SK-N-MC (cell line): ENCODE measurements at places on chromosomes 2 and 18.

GRCh38 chr18:7848054-7848412 is 280.9 kb downstream of the PTPRM start:
- no peak for DNase-seq

DNA sequence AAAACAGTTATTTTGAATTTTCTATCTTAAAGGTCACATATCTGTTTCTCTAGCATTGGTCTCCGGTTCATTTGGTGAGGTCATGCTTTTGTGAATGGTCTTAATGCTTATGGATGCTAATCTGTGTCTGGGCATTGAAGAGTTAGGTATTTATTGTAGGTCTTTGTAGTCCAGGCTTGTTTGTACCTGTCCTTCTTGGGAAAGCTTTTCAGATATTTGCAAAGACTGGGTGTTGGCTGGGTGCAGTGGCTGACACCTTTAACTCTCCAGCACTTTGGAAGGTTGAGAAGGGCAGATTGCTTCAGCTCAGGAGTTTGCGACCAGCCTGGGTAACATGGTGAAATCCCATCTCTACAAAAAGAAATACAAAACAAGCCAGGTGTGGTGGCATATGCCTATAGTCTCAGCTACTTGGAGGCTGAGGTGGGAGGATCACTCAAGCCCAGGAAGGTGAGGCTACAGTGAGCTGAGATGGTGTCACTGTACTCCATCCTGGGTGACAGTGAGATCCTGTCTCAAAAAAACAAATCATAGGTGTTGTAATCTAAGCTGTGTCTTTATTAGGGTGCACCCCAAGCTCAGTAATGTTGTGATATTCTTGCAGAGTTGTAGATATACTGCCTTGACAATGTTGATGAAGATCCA is 82.3 kb downstream of the FAM117B start:
- no peak for DNase-seq

GRCh38 chr2:105140240-105140568 is 101.3 kb upstream of the GPR45 start:
- DNase-seq, result no peak

DNA sequence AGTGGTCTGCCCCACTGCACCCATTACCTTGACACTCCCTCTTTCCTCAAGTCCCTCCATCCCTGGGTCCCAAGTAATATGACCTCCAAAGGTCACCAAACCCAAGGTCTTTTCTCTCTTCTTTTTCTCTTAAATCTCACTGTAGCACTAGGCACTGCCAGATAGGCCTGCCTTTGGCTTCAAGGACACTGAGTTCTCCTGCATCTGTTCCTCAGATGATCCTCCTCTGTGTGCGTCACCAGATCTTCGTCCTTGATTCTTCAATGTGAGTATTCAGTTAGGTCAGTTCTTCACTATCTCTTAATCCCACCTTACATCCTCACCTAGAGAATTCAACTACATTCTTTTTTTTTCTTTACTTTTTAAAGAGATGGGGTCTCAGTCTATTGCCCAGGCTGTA is 249.2 kb downstream of the NBAS start:
- DNase-seq, result no peak

- DNase-seq, result no peak
Measured at GRCh38 chr18:25457601-25458000, 105.6 kb upstream of the ZNF521 start.

DNA sequence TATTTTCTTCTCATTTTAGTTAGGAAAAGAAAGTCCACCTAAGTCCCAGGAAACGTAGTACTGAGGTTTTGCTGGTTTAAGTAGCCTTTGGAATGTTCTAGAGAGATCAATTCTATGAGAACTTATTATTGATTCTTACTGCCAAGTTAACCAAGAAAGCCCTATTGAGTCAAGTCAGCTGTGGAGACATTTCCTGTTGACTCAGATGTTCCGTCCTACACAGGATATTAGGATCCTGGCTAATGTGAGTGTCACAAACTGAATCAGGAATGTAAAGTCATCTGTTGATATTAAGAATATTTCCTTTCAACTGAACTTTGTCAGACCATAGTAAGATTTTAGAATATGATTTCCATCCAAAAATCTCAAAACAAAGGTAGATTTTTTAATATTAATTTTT is 654.3 kb downstream of the LRRTM4 start:
- DNase-seq, result peak; percentile 32

- no peak for DNase-seq
Measured at GRCh38 chr2:181546086-181546485, 88.9 kb downstream of the ITGA4 start.

- no peak for DNase-seq
Measured at GRCh38 chr2:29724282-29724681, 197.1 kb downstream of the ALK start.

DNA sequence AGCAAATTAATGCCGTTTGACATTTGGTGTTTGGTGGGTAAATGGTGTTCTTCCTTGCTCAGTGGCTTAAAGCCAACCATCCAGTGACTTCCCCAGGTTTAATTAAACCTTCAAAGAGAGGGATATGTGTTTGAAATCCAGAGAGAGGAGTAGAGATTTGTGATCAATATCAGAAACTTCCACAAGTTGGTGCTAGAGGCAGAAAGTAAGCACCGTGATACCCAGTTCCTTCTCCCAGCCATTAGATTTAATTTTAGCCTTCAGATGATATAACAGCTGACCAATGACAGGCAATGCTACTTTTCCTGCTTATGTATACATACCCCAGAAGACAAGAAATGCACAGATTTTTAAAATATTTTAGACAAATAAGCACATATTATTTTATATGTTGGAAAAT is 398.5 kb downstream of the CDH2 start:
- DNase-seq, result no peak

DNA sequence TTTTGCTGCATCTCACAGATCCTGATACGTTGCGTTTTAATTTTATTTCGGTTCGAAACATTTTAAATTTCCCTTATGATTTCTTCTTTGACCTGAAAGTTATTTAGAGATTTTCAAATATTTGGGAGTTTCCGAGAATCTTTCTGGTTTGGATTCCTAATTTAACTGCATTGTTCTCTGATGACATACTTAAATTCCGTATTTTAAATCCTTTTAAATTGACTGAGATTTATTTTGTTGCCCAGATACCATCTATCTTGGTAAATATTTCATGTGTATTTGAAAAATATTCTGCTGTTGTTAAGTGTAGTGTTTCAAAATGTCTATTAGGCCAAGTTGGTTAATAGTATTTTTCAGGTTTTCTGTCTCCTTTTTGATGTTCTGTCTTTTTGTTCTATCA is 37.7 kb downstream of the MROH2A start:
- DNase-seq, result no peak

GRCh38 chr2:46284260-46284659 is 12.9 kb upstream of the EPAS1 start:
- DNase-seq, result no peak

- no peak for DNase-seq
Measured at GRCh38 chr2:199490049-199490448, 32.3 kb upstream of the SATB2 start.

- DNase-seq, result peak; percentile 50
Measured at GRCh38 chr2:27303093-27304025, 4.9 kb downstream of the UCN start.

GRCh38 chr18:49731860-49732311 is 81.4 kb downstream of the ACAA2 start:
- no peak for DNase-seq

DNA sequence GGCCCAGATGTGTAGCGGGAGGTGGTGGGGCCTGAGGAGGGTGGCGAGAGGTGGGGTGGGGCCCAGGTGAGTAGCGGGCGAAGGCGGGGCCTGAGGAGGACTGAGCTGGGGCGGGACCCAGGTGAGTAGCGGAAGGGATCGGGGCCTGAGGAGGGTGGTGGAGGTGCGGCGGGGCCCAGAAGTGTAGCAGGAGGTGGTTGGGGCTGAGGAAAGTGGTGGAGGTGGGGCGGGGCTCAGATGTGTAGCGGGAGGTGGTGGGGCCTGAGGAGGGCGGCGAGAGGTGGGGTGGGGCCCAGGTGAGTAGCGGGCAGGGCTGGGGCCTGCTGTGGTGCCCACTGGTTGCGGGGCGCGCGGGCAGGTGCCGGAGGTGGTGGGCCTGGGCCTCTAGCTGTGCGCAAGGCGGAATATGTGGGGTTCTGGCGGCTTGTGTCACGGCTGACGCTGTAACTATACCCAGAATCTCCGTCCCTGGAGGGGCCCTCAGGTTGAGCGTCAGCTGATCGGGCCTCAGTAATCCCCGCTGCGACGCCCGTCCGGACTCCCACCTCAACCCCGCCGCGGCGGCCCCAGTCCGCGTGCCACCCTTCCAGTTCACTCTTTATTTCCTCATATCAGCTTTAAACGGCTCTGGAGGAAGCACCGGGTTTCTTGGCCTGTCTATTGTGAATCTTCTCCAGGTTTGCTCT is 866 bp upstream of the SF3B6 start:
- DNase-seq, result no peak

GRCh38 chr2:118510807-118511206 is 336.6 kb downstream of the EN1 start:
- no peak for DNase-seq

- no peak for DNase-seq
Measured at GRCh38 chr18:46028536-46028891, 43.5 kb downstream of the PSTPIP2 start.

DNA sequence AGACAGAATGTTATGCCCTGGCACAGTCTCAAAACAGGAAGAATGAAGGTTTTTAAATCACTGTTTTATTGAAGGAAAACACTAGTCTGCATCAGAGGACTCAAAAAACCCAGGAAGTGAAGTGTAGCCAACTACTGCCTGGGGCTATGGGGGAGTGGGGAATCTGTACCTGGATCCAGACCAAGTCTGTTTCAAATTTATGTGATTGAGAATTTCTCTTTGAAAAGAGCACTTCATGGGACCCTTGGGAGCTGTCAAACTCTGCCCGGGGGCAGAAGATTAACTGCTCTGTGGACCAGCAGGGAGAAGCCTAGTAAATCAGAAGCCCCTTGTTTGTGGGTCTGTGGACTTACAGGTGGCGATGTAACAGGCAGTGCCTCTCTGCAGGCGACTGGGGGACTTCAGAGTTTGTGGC is 45.3 kb upstream of the TANC1 start:
- DNase-seq, result peak; percentile 92

DNA sequence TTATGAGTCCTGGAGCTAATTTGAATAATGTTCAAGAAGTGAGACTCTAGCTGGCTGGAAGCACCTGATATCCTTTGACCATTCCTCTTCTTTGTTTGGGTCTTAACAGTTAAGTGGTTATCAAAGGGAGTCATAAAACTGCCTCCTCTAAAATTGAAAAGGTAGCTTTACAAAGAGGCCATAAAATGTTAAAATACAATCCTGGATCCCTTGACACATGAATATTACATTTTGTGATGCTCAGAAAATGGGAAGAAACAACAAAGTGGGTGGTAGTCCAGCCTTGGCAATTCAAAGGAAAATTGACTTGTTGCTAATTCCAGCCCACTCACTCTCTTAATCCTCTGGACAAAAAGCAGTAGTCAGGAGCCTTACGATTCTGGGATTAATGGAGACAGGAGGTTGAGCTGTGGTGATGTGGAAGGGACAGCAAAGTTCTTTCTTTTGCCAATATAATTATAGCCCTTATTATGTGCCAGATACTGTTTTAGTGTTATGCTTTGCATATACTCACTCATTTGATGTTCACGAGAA is 339.2 kb downstream of the PDE11A start:
- DNase-seq, result no peak

- no peak for DNase-seq
Measured at GRCh38 chr2:3114406-3115185, 263.0 kb downstream of the EIPR1 start.

- no peak for DNase-seq
Measured at GRCh38 chr2:63790906-63791305, 50.8 kb upstream of the UGP2 start.

DNA sequence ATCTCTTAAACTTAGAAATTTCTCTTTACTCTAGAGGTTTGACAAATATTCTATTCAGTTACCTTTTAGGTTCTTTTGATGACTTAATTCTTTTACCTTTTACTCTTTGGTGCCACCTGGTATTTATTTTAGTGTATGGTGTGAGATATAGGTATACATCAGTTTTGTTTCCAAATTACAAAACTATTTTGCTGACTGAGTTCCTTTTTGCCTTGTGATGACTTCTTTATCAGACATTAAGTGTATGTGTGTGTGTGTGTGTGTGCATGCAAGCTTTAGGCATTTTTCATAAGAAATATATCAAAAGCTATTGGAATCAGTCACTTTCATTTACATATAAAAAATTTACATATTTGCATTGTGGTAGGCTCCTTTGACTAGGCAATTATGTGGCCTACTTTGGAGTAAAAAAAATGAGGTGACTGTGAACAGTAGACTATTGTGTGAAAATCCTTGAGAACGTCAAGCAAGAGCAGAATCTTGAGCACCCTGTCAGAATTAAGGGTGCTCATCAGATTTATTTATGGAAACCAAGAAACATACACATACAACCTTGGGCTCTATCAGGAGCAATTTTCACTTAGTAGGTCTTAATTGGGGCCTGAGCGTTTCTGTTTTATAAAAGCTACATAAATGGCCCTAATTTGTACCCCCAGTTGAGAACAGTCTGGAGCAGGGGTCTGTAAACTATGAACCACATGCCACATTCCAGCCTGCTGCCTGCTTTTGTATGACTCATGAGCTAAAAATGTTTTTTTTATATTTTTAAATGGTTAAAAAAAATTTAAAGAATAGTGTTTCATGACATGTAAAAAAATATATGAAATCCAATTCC is 415.9 kb downstream of the SLC4A3 start:
- no peak for DNase-seq

- DNase-seq, result no peak
Measured at GRCh38 chr2:136376211-136376610, 258.3 kb upstream of the CXCR4 start.

DNA sequence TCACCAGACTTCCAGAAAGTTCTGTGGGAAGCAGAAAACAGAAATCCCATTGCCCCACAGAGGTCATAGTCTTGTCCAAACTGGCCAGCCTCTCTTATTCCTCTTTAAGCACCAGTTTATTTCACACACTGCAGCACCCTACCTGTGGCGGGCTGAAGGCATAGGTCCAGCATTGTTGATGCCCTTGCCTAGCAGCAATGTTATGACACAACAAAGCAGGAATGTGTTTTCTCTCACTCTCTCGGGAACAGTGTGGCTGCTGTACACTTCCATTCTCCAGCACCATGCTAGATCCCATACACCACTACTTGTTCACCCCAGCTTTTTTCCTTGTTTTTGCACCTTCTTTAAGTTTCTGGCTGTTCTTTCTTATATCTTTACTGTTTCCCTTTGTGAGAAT is 181.6 kb downstream of the DNAH6 start:
- no peak for DNase-seq
